ENCODE measurements at places on chromosomes 4 and X.

GRCh38 chr4:174714393-174715211 is 114.4 kb downstream of the GLRA3 start:
- DNase-seq, result no peak

GRCh38 chrX:45689971-45690370 is 489.3 kb upstream of the DIPK2B start:
- DNase-seq, result no peak

- peak; percentile 9 for DNase-seq
These were observed 11.4 kb downstream of the RNF175 start for GRCh38 chr4:153748378-153748777.

GRCh38 chr4:186932196-186932595 is 208.5 kb upstream of the FAT1 start:
- DNase-seq, result no peak

- no peak for DNase-seq
These were observed 43.0 kb upstream of the SCOC start for GRCh38 chr4:140330311-140330900.

DNA sequence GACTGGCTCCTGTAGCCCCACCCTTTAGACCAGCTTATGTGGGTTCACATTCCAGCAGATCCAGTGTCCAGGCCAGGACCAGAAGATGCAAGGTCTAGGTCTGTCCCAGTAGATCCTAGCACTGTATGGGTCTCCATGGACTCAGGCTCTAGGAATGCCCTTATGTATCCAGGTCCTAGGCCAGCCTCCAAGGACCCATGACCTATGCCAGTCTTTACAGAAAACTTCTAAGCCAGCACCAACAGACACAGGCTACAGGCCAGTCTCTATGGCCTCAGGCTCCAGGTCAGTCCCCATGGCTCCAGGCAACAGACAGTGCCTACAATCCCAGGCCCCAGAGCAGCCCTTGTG is 45.2 kb upstream of the MAGED4 start:
- no peak for DNase-seq
